ENCODE measurements at places on chromosomes 2 and 18.
A peak's percentile ranks its signal among the peaks of the same experiment; 100 is the strongest.

- DNase-seq = no peak
Observed at GRCh38 chr2:79447463-79447862, 65.4 kb upstream of the CTNNA2 start.

DNA sequence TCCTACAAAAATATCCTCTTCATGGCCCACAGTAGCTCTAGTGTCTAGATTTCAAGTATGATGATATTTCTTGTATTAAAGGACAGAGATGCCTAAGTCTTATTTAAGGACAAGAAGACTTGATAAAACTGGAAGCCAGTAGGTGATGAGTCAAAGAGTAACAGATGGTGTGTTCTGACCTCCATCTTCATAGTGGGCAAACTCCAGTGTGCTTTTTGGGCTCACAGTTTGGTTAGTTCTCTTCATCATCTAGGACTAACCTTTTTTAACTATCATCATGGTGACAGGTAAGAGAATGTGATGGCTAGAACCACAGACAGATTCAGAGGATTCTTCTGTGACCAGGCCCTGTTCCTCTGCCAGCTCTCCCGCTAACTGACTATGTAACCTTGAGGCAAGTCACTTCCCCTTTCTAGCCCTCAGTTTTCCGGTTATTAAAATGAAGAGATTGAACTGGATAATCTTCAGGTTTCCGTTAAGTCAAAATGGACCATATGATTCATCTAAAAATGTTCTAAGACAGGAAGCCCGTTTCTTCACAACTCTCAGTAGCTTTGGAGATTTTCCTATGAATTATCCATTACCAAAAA is 140.3 kb upstream of the RASGRP3 start:
- no peak for DNase-seq

GRCh38 chr2:227939271-227940027 is 68.0 kb downstream of the DAW1 start:
- peak; percentile 55 for DNase-seq

DNA sequence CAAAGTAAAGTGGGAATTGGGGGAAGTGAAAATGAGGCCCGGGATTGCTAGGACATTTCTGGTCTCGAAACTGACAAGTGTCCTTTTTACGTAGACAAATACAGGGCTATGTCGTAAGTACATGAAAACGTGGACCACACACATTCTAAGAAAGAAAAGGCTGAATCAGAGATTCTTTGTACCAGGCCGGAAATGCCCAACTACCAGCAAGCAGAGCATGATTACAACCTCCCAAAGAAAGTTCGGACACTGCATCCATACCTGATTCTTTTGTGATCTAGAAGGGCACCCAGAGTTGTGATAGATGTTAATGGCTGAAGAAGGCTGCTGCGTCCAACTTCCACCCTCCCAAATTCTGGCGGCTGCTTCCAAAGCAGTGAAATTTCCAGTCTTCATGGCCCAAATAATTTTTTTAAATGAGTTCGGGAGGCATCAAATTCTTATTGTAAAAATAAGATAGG is 1.7 kb downstream of the RBMS1 start:
- DNase-seq = no peak

GRCh38 chr2:134231965-134232340 is 21.9 kb upstream of the MGAT5 start:
- no peak for DNase-seq

- no peak for DNase-seq
Observed at GRCh38 chr2:211216221-211216620, 659.8 kb downstream of the CPS1 start.

DNA sequence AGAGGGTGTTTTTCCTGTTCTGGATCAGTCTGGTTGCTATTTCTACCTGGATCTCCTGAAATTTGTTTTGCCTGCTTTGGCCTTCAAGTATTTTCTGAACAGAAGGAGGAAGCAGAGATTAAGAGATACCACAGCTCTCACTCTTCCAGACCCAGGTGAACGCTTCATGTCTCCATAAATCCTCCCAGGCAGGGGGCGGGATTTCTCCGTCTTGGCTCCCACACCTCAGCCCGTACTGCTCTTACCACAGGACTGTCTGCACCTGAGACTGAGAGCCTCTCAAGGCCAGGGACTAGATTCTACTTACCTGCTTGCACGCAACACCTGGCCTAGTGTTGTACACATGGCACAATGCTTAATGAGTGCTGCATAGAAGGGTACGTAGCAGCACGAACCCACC is 59.9 kb upstream of the LRPPRC start:
- DNase-seq = no peak

GRCh38 chr18:13258921-13259320 is 40.4 kb downstream of the LDLRAD4 start:
- DNase-seq = no peak

DNA sequence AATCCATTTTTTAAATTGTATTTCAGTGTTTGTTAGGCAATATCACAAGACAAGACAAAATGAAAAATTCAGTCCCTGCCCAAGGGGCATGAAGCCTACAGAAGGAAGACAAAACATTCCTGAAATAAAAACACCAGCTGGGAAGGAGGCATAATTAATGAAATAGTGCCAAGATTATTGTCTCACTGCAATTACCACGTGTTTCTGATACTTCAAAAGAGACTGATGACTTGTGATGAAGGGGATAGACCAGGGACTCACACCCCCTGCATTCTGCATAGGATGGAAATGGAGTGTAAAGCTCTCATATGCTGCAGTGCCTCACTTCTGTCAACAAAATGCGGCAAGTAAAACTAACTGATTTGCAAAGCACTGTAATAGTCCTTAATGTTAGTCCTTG is 178.1 kb downstream of the BARD1 start:
- no peak for DNase-seq

GRCh38 chr2:177058747-177059146 is 153.8 kb upstream of the HNRNPA3 start:
- no peak for DNase-seq

GRCh38 chr18:58793361-58793760 is 71.3 kb upstream of the ZNF532 start:
- no peak for DNase-seq

DNA sequence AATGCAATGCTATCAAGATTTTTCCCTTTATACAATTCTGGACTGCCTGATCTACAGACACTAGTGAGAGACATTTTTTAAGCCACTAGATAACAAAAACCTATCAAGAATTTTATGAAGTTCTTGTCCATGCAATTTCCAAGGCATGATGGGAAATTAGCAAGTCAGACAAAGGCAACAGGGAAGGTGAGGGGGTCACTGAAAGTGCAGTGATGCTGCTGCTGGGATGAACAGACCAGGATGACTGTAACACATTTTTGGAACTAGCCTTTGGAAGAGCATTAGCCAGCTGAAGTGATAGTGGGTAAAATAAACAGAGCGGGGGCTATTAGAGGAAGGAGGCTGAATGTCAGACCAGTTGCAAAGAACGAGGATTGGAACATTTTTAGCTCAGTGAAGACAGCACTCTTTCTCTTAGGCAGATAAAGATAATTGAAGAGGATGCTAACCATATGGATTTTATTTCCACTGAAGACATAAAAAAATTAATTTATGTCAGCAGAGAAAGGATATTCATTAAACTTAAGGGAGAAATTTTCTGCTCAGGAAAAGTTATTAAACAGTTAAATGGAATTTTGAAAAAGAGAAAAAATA is 17.9 kb downstream of the NRXN1 start:
- DNase-seq = peak; percentile 60

- DNase-seq = no peak
Observed at GRCh38 chr18:26546170-26546874, 2.0 kb downstream of the KCTD1 start.

- no peak for DNase-seq
Observed at GRCh38 chr2:95121093-95121406, 558 bp downstream of the MRPS5 start.

GRCh38 chr18:286515-287310 is 18.9 kb upstream of the THOC1 start:
- DNase-seq = peak; percentile 15

Data from NCI-H1417 (cell line).